Cortex of kidney (tissue), 1 donor: ENCODE measurements at places on chromosomes 6 and 20.

DNA sequence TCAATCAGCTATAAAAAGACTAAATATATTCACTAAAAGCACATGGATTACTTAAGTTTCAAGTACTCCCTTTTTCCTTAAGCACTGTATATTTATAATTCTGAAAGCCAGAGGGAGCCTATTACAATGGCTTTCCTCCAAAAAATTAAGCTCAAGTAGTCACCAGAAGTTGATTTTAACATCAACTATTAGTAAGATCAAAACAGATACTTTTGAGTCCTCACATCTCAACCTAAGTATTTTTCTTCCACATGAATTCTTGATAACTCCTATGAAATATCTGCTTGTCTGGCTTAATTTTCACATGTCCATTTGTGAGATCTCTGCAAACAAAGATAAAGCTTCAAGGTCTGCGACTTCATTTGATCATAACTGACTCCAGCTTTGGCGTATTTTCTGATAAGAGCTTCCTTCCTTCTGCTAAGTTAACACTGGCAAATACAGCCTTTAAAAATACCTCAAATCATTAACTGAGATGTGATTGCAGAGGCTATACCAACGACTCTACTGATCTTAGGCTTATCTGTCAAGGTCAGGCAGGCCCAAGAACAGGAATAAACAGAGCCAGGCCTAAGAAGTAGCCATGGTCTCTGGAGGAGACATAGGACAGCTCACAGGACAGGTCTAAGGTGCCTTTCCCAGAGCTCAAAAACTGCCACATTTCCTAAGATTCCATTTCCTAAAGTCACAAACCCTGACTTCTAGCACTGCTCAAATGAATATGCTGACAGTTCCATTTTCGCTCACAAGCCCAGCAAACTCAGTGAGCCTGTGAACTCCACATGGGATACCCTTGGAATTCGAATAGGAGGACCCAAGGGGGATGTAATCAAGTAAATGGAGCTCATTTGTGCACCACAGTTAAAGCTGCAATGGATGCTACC lies 10.0 kb downstream of the SNX5 start:
- DNase-seq, result no peak

DNA sequence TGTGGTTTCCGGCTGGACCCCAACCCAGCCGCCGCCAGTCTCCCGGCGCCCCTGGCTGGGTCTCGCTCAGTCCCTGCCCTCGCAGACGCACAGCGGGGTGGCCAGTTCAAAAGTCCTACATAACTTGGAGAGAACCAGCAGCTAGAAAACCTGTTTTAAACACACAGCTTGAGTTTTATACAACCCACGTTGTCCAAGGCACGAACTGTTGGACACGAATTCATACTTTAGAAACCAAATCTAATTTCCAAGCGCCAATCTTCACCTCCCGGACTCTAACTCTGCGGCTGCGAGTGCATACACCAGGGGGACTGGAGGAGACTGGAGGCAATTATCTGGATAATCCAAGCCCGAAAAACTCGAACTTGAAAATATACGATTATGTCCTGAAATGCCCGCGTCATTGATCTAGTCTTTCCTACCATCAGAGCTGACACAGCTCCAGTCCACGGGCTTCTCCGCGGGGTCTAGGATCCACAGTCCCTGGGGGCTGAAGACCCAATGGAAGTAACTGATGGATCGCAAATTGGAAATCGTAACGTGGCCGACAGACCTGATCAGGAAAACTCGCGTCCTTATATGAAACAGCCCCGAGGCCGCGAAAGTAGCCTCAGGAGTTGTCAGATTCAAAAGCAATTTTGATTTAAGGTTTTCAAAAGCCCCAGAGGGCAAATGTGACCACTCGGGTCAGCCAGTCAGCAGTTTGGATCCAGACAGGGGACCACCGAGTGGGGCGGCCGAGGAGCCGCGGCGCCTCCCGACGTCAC lies 843 bp upstream of the HEY2 start:
- no peak for DNase-seq

DNA sequence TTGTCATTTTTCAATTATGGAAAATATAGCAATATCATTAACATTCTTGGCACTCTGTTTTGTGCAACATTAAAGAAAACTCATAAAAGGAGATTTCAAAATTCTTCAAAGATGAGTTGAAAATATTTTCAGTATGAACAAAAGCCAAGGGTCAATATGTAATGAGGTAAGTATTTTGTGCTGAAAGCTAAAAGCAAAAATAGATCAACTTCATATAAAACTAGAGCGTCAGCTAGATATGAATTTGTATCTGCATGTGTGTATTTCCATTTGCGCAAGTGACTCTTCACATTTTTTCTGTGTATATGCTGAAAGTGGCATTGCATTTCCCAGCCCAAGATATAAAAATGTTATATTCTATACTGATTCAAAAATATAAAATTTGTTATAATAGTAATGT lies 492.1 kb upstream of the EYS start:
- DNase-seq, result no peak

GRCh38 chr6:142903812-142904211 lies 41.2 kb downstream of the HIVEP2 start:
- DNase-seq, result no peak

GRCh38 chr20:58072695-58073671 lies 155.5 kb downstream of the ANKRD60 start:
- no peak for DNase-seq

- DNase-seq, result no peak
Observed at GRCh38 chr6:52180787-52181558, 5.2 kb upstream of the IL17A start.

DNA sequence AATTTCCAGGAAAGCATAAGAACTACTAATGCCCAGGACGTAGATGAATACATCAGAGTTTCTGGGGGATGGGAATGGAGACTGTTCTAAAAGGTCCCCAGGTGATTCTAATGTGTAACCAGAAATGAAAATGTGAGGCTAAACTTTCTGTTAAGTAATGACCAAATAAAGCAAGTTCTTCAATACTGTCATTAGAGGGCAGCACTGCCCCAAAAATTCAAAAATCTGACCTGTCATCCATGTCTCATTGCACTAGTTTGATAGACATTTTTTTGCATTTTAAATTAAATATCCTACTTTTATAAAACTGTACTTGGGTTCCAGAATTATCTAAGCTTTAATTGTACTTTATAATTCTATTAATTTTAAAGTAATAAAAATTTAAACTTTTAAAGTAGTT lies 94.9 kb downstream of the RFX6 start:
- DNase-seq, result no peak

- no peak for DNase-seq
Observed at GRCh38 chr6:40962241-40962640, 76.8 kb downstream of the UNC5CL start.

GRCh38 chr6:100001915-100002388 lies 7.9 kb upstream of the MCHR2 start:
- no peak for DNase-seq

DNA sequence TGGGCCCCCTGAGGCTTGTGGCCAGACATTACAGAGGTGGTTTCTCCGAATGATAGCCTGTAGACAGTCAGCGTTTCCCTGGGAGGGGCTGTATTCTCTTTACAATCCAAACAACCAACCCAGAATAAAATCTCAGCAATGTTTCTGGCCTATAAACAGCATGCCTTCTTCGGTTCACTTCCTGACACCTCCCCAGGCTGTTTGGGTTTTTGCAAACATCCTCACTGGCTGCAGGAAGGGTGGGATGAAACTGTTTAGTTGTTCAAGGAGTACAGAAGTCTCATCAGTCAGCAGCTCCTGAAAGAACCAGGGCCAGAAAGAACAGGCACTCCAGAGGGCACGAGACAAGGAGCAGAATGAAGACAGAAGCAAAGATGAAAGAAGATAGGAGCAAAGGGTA lies 350.0 kb downstream of the QKI start:
- DNase-seq, result no peak

GRCh38 chr6:5416250-5416649 lies 154.9 kb downstream of the FARS2 start:
- no peak for DNase-seq

GRCh38 chr6:82902290-82902689 lies 163.4 kb downstream of the UBE3D start:
- DNase-seq, result no peak

- DNase-seq, result no peak
Observed at GRCh38 chr6:71967436-71967835, 81.1 kb downstream of the RIMS1 start.

- DNase-seq, result no peak
Observed at GRCh38 chr6:142823256-142823902, 121.6 kb downstream of the HIVEP2 start.

DNA sequence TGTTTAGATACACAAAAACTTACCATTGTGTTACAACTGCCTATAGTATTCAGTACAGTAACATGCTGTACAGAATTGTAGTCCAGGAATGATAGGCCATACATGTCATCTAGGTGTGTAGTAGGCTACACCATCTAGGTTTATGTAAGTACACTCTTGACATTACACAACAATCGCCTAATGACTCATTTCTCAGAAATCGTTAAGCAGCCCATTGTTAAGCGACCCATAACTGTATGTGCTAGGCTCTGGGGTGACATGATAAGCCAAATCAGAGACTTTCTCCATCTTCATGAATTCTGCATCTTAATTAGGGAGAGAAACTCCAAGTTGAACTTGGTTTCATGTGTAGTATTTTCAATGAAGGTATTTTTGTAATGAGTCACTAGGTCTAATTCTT lies 17.2 kb downstream of the STK35 start:
- no peak for DNase-seq

DNA sequence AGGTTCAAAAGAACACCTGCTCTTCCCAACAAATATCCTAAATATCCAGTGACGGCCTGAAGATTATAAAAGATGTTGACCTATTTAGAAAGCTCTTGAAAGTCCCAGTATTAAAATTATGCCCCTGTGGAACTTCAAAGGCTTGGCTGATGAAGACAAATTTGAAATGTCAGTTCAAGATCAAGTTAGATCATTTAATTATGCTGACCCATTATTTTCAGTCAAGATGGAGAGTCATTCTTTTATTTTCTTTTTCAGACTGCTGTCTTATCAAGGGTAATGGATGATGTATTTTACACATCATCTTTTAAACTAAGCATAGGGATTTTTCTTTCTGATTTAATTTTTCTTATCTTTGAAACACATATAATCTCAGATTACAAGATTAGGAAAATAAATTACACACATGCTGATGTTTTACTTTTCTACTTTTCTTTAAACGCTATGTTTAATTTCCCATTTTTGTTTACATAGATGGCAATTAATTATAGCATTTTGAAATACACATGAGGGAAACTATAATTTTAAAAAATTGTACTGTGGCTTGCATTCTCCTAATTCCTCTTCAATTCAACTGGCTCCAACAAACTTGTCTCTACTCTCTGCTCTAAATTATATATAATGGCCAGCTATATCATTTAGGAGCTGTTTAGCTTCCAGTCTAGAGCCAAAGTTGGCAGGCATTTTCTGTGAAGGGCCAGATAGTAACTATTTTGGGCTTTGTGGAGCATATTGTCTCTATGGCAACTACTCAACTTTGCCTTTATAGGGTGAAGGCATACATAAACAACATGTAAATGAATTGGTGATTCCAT lies 123.7 kb downstream of the RCAN2 start:
- no peak for DNase-seq

GRCh38 chr20:48831718-48832404 lies 4.1 kb upstream of the PREX1 start:
- DNase-seq, result no peak

- no peak for DNase-seq
Observed at GRCh38 chr6:151009576-151009975, 144.1 kb downstream of the MTHFD1L start.

DNA sequence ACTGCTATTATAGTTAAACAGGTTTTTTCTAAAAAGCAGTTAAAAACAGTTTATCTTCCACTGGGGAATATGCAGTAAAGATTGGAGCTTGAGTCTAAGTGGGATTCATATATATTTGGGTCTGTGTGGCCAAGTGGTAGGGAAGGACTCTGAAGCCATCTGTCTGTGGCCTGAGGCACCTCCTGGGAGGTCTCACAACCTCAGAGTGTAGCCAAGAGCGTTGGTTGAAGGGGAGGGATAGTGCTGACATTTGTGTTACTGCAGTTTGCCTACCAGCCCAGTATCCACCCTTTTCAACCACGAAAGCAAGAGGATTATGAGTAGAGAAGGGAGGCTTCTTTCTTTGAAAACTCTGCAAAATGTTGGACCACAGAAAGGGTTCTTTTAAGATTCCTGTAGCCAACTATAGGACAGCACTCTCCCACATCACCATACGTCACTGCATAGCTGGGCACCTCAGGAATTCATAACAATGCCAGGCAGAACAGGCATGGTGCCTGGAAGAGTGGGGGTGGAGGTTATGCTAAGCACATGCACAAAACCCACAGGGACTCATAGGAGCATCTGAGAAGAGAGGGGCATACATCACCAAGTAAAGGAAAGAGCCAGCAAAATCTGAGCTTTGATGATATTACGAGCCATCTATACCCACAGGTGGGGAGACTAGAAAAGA lies 90.5 kb upstream of the HEY2 start:
- no peak for DNase-seq

- DNase-seq, result no peak
Observed at GRCh38 chr6:57421503-57421902, 104.1 kb downstream of the PRIM2 start.

DNA sequence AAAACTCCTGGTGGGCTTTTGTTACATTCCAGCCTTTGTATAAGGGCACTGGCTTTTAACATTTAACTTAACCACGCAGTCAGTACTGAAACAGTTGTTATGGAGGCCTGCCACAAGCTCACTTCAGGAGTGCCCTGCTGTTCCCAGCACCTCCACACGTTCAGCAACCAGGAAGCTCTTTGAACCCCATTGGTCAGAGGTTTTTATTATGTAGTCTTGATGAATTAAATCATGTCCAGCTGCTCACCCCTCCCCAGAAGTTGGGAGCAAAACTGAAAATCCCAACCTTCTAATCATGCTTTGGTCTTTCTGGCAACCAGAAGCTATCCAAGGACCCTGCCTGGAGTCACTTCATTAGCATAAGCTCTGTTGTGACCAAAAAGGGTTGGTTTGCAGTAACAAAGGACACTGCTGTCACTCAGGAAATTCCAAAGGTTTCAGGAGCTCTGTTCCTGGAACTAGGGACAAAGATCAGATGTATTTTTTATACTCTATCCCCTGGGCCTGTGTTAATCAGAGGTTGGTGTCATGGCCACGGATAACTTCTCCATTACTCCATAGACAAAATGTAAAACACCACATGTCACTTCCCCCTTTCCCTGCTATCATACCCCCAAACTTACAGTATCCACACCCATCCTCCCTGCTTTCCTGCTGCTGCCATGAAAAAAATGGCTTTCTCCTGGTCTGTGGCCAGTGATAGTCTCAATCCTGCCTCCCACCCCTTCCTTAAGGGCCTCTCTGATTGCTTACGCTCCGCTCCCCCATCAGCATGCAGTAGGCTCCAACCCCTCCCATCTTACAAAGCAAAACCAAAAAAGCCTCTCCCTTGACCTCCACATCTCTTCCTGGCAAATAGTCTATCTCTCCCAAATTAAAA lies 3.1 kb downstream of the ARMC12 start:
- DNase-seq, result no peak

DNA sequence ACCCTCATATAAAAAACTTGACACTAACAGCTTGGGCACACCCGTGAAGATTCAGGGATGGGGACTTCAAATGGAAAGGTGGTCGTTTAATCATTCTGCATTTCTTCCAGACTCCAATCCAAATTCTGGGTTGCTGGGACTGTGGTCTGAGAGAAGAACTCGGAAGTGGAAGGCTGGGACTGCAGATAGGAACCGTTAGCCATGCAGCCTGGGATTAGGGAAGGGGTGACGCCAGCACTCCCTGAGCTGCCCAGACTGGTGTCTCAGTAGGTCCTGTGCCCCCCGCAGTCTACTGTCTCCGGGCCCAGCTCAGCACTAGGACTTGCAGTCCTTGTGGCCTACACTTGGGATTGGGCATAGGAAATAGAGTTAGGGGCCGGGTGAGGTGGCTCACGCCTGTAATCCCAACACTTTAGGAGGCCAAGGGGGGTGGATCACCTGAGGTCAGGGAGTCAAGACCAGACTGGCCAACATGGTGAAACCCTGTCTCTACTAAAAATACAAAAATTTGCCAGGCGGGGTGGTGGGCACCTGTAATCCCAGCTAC lies 511 bp upstream of the CLIC1 start:
- no peak for DNase-seq
